Thoracic aorta (tissue), 2 donors: ENCODE measurements at places on chromosomes 16 and 17.

DNA sequence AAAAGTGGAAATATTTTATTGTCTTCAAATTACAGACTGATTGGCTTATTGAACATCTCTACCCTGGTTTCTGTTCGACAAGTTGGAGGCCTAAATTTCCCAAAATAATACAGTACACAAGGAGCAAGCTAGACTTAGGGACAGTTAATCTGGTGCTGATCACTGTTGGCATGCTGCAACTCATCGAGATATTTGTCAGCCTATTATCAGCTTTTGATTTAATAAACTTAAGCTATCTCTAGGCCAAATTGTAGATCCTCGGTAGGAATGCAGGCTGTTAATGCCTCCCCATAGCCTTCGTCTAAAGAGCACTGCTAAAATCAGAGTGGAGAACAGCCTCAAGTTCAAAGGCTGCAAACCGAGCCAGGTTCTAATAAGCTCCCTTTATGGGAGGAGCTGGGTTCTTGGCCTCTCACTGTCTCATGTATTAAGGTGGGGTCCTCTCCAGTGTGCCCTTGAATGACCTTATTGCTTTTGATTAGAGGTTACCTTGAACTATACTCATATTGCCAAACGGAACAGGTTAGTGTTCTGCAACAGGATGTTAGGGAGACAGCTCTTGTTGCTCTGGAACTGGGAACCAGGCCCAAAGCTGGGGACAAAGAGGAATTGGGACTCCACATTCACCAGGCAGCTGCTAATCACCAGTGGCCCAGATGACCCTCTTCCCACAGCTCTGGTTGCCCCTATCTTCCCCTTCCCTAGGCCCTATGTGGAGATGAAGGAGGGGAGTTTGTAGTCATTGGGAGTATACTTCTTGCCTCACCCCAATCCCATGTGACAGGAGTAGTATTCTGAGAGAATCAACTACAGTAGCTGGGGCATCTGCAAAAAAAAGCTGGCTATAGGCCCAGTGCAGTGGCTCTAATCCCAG is 69.5 kb upstream of the NOL11 start:
- DNase-seq: no peak

GRCh38 chr17:40819528-40820125 is 2.8 kb downstream of the KRT10 start:
- DNase-seq: no peak

- no peak for DNase-seq
These were observed 254.3 kb upstream of the TNRC6C start for GRCh38 chr17:77704048-77704815.

- DNase-seq: no peak
These were observed 39.3 kb downstream of the CIBAR2 start for GRCh38 chr16:85072947-85073346.

DNA sequence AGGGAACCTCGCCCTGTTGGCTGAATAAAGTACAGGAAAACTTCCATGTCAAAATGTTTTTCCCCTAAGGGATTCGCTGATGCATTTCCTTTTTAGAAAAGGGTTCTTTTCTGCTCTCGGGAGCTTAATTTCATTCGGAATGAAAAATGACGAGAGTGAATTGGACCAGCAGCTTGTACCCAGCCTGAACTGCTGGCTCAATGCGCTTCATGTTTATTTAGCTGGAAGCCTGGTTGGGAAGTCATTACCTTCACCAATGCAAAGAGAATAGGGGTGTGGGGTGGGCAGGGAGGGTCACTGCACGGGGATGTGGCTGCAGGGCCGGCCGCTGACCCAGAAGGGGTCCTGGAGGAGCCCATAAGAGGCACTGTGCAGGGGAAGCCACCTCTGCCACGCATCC is 207.7 kb downstream of the ENGASE start:
- no peak for DNase-seq

DNA sequence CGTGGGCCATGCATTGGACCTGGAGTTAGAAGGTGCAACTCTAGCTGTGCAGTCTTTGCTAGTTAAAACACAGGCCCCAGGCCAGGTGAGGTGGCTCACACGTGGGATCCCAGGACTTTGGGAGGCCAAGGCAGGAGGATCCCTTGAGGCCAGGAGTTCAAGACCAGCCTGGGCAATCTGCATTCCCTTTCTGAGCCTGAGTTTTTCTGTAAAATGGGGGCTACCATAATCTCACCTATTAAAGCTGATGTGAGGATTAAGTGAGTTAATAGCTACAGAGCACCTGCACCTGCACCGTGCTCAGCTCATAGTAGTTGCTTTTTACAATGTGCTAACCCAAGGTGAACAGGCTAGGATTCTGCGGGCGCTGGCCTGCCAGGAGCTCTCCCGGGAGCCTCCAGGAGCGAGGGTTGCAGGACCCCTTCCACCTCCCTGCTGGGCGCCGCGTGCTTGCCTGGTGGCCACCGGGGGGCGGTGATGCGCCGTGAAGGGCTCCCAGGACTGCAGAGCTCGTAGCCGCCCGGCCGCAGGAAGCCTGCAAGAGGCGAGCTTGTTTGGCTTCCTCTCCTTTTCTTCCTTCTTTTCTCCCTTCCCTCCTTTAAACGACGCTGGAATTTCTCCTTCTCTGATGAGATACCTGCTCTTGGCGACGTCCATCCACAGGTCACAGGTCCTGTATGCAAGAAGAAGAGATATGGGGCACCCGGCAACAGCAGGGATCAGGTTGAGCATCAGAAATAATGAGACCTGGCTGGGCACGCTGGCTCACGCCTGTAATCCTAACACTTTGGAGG is 51.3 kb downstream of the ZFP90 start:
- DNase-seq: no peak

GRCh38 chr17:83193336-83194185 is 114.2 kb downstream of the METRNL start:
- DNase-seq: no peak

- no peak for DNase-seq
These were observed 29.6 kb downstream of the OGFOD1 start for GRCh38 chr16:56480776-56481467.

GRCh38 chr17:4879601-4880000 is 19.7 kb upstream of the C17orf107 start:
- DNase-seq: no peak

DNA sequence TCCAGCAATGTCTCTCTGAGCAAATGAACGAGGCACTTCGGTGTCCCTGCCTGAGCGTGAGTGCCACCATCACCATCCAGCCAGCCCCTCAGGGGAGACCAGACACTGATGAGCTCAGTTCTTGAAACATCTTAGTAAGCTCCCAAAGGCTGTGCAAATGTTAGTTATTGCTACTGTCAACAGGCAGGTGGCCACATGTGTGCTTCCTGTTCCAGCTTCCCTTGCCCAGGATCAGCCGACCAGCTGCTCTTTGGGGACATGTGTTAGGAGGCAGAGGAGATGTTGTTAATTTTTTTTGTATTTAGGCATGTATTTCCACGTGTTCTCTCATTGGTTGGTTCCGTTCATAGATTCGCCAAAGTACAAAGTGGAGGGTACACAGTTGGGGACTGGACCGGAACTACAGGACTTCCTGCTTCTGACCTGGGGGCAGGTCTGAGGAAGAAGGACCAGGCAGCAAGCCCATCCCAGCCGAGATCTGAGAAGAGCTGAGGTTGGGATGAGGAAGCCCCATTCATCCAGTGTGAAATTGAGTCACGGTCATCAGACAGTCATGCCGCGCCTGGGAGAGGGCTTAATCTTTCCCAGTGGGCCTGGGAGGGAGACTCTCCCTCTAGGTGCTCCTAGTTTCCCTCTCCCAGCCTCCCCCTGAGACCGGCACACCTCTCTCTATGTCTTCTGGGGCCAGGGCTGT is 3.8 kb downstream of the TTYH2 start:
- no peak for DNase-seq

GRCh38 chr16:11417487-11417886 is 72.2 kb downstream of the RMI2 start:
- no peak for DNase-seq

DNA sequence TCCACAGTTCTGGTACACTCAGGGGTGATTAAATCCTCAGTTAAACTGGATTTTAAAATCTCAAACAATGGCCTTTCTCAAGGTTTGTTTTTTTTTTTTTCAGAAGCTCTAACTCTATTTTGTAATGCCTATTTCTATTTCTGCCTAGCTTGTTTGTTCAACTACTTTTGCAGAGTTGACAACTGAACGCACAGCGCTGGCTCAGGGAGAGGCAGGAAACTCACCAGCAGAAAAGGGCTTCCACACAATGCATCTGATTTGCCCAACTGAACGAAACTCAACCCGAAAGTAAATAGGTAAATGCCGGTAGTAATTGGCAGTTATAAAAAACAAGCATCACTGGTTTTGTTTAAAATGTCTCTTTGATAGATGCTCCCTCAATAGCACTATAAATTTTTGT is 52.7 kb upstream of the CNEP1R1 start:
- DNase-seq: no peak

- no peak for DNase-seq
These were observed 185.2 kb downstream of the C16orf95 start for GRCh38 chr16:87131996-87132345.
